ENCODE measurements at places on chromosomes 2 and 18.

- no peak for DNase-seq
Measured at GRCh38 chr18:33717339-33717738, 139.3 kb downstream of the ASXL3 start.

- DNase-seq, result no peak
Measured at GRCh38 chr18:5746844-5747243, 148.5 kb downstream of the TMEM200C start.

DNA sequence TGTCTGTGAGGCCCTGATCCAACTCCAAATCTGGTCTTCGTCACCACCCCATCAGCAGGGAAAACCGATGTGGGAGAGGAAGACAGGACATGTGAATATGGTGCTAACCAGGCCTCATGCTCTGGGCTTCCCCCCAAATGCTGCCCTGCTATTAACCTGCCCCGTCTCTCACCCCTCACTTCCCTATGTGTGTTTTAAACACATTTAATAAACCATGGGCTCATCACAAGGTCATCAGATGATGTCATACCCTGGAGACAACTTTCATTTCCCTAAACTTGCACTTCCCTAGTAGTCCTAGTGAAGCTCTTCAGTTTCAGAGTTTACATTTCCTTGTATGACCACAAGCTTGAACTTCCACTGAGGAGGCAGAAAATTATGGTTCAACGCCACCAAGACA is 49.9 kb downstream of the CD8B2 start:
- no peak for DNase-seq

GRCh38 chr2:96952016-96952750 is 34.2 kb downstream of the FAM178B start:
- no peak for DNase-seq

DNA sequence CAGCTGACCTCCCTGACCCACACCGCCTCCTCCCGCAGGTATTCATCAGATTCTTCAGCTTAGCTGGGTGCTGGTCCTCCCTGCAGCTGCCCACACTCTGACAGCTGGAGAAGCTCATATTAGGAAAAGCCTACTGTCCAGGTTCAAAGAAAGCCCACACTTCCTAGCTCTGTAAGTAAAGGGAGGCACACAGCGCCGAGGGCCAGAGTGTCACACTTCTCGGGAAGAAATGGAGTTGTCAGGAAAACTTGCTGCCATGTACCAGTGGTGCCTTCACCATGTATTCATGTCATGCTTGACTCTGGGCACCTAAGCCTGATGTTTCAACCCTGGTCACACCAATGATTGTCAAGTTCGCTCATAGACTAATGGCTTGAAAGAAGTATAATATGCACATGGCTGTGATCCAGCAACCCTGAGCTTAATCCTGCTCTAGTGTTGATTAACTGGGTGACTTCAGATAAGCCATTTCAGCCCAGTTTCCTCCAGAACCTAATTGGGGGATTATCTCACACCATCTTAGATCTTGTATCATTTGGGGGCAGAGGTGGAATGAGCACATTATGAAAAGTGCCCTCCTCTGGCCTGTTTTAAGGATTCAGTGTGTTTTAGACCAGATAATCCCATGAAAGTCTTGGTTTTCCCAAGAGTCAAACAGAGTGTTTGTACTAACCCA is 180.3 kb upstream of the PARD3B start:
- DNase-seq, result no peak

- DNase-seq, result no peak
Measured at GRCh38 chr2:124911560-124911959, 886.5 kb downstream of the CNTNAP5 start.

DNA sequence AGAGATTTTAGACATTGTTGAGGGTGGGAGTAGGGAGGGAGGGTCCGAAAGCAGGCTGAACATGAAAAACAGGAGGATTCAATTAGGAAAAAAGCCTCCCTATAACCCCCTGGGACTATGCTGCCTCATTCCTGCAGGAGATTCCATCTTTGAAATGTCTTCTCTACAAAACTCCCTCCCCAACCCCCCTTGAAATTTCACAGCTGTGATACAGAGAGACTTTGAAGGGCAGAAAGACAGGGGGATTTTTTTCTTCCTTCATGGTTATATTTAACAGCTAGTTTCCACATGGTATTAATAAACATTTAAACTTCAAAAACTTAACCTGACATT is 57.6 kb downstream of the TRIB2 start:
- no peak for DNase-seq

- DNase-seq, result no peak
Measured at GRCh38 chr2:180175736-180176135, 168.6 kb upstream of the CWC22 start.

DNA sequence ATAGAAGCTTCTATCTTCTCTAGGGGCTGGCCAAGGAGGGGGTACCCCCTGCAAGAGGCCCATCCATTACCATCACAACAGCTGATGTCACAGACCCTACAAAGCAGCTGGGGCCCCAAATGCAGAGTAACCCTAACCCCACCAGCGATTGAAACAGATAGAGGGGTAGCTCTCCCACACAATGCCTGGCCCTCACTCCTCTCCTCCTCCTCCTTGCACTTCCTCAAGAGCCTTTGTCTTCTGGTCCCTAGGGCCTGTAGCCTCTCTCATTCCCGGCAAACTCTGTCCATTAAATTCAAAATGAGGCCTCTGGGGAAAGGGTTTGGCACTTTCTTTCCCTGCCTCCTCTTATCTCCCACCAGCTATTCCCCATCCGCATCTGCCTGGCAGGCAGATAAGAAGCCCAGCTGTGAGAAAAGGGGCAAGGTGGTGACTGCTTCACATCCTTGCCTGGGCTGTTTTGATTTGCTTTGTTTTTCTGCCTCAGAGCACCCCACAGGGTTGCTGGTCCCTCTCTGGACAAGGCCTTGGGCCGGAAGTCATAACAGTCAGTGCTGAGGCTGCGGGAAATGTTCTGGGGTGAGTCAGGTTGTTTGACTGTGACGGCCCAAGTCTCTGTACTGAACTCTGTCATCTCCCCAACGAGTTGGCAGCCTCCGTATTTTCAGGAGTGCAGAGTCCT is 26.1 kb upstream of the CYP26B1 start:
- DNase-seq, result no peak

GRCh38 chr2:188089901-188090300 is 201.8 kb upstream of the GULP1 start:
- DNase-seq, result no peak

- no peak for DNase-seq
Measured at GRCh38 chr18:56910967-56911366, 235.9 kb upstream of the BOD1L2 start.

DNA sequence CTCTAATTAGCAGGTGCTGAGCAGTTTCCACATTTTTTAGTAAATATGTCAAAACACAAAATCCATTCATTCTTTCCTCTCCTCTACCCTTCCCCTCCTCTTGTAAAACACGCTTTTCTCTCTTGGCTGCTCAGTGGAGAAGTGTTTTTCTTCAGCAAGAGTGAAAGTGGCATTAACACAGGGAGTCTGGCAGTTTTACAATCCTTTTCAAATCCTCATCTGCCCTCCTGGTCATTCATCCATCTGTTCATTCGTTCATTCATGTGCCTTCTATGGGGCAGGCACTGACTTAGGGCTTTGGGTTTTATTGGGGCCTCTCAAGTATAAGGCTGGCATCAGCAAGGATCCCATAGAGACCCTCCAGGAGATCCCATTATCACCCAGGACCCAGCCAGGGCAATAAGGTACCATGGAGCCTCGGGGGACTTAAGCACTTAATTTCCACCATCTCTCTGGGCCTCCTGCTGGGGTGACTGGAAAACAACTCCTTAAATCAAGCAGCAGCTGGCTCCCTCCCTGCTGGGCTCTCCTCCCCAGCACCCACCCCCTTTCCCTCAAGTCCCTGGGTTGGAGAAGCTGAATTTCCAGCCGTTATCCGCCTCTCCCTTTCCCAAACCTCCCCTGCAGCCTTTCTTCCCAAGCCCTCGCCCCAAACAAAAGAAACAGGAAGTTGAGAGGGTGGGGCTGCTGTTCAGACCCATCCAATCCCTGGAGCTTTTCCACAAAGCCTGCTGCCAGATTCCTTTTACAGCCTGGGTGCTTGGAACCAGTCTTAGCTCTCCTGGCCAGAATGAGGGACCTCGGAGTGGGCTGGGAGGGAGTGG is 32.6 kb downstream of the MARCHF4 start:
- DNase-seq, result no peak

- DNase-seq, result no peak
Measured at GRCh38 chr18:58896268-58896667, 31.6 kb downstream of the ZNF532 start.

DNA sequence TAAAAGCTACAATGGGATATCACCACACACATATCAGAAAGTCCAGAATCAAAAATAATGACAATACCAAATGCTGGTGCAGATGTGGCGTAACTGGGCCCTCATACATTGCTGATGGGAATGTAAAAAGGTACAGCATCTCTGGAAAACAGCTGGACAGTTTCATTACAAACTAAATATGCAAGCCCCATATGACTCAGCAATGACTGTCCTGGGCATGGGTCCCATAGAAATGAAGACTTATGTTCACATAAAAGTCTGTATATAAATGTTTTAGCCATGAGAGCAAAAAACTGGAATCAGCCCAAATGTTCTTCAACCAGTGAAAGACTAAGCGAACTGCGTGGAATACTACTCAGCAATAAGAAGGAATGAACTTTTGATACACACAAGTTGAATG is 56.7 kb downstream of the ALPK2 start:
- peak; percentile 19 for DNase-seq

DNA sequence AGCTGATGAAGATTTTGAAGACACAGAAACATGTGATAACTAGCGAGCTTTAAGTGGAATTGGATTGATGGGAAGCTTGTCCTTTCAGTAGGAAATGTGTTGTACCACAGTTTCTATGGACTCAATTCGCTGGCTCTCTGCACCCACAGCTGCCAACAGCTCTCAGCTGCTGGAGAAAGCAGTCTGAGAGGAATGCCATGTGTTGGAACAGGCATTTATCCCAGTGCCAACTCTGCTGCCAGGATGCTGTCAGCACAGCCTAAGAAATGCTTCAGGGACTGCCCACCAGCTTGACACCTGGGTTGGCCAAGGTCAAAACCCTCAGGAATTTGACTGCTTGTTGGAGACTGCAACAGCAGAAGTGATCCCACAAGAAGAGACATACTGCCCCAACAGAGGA is 193.0 kb upstream of the THSD7B start:
- DNase-seq, result no peak

GRCh38 chr2:177164584-177165052 is 48.0 kb upstream of the HNRNPA3 start:
- peak; percentile 88 for DNase-seq

DNA sequence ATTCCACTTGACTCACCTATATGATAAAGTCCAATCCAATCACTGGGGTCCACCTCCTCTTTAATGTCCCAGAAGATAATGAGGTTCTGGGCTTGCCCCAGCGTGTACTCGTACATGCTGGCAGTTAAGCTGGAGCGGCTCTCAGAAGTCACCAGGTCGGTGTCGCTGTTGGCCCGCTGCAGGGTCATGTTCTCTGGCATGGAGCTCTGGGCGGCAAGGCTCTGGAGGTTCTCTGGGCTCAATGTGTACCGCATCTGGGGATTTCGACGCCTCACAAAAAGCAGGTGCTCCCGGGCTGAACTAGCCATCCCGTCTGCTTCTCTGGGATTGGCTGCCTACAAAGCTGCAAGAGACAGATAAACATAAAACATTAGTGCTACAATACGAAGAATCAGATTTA is 206.4 kb upstream of the CCDC150 start:
- no peak for DNase-seq

DNA sequence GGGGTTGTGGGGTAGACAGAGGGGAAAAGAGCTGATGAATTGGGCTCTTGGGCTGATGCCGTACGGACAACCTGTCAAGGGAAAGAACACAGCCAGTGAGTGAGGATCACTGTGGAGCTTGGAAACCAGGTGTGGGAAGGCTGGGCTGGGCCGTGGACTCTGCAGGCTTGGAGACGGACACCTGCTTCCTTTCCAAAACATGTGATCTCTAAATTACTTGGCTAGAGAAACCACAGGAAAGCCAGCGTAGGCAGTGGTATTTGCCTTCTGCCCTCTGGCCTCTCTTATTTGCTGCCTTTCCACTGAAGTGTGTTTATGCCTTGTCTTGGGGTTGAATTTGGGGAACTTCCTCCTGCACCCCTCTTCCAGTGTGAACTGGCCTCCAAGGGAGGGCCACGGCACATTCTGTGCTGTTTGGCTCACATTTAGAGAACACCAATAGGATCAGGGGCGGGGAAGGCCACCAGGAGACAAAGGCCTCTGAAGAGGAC is 267.7 kb downstream of the PRKCE start:
- DNase-seq, result no peak

- peak; percentile 30 for DNase-seq
Measured at GRCh38 chr2:231425811-231426703, 30.5 kb downstream of the B3GNT7 start.

GRCh38 chr2:172436889-172437288 is 9.5 kb downstream of the ITGA6 start:
- DNase-seq, result no peak

DNA sequence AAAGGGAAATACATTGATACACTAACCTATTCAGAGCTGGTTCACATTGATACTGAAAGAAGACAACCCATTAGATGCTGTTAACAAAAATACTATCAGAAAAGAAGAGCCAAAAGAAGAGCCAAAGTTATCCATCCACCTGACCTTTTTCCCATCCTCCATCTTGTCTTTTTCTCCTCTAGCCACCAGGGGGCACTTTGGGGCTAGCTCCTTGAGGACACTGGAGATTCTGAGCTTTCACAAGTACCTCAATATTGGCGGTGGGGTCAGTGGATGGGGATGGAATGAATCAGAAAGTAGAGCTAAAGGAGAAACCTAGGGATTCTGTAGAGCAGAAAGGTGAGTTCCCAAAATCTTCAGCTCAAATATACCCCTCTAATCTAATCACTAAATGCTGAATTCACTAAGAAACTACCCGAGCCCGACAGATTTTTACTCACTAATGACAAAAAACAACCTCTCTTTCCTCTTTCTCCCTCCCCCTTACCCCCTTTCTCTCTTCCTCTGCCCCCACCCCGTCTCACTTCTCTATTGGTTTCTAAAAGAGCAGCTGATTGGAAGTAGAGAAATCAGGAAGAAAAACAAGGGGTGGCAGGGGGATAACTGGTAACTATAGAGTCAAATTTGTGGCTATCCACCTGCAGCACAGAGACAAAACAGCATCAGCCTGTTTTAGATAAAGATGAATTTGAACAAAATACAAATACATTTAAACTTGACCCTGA is 203.3 kb downstream of the TCF4 start:
- peak; percentile 12 for DNase-seq

- DNase-seq, result no peak
Measured at GRCh38 chr2:240507060-240507777, 50.6 kb downstream of the ANKMY1 start.

DNA sequence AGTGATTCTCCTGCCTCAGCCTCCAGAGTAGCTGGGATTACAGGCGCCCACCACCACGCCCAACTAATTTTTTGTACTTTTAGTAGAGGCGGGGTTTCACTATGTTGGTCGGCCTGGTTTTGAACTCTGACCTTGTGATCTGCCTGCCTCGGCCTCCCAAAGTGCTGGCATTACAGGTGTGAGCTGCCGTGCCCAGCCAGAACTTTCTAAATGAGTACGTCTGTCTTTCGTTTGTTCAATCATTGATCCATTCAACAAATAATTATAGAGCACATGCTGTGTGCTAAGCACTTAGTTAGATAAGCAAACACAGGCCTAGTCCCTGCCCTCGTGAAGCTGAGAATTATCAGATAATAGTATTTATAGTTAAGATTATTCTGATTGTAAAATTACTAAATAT is 56.5 kb downstream of the TTC39C start:
- DNase-seq, result no peak

Measured in LoVo (cell line).